ENCODE measurements at places on chromosomes 11 and 22. TPM values are rescaled to one million over a fixed set of nuclear protein-coding genes. Genes with fewer than 3 reads are reported as not detected.

C22orf31 gene
- not detected for polyA plus RNA-seq

EML3 gene
- polyA plus RNA-seq, result 23.9 TPM

OR51G1 gene
- not detected for polyA plus RNA-seq

IGSF9B gene
- polyA plus RNA-seq, result 1.2 TPM

XRRA1 gene
- polyA plus RNA-seq, result 17.8 TPM

CAVIN3 gene
- not detected for polyA plus RNA-seq

ADM2 gene
- 0.24 TPM for polyA plus RNA-seq

OR52N4 gene
- 0.33 TPM for polyA plus RNA-seq

CARD16 gene
- 184 TPM for polyA plus RNA-seq

TRPT1 gene
- 50.0 TPM for polyA plus RNA-seq

OR4D5 gene
- polyA plus RNA-seq, result not detected

CST6 gene
- not detected for polyA plus RNA-seq

CDC45 gene
- polyA plus RNA-seq, result 1.7 TPM

BCO2 gene
- polyA plus RNA-seq, result 0.12 TPM

ALDH3B1 gene
- 0.05 TPM for polyA plus RNA-seq

TSPAN32 gene
- polyA plus RNA-seq, result 15.7 TPM

SLC6A5 gene
- not detected for polyA plus RNA-seq

MMP12 gene
- polyA plus RNA-seq, result not detected

TMEM191B gene
- not detected for polyA plus RNA-seq

MIAT gene
- polyA plus RNA-seq, result 0.05 TPM

Measured in naive thymus-derived CD4-positive, alpha-beta T cell (primary cell).